Kidney glomerular epithelial cell (primary cell): ENCODE measurements at places on chromosomes 11 and 22.
A peak's percentile ranks its signal among the peaks of the same experiment; 100 is the strongest.

DNA sequence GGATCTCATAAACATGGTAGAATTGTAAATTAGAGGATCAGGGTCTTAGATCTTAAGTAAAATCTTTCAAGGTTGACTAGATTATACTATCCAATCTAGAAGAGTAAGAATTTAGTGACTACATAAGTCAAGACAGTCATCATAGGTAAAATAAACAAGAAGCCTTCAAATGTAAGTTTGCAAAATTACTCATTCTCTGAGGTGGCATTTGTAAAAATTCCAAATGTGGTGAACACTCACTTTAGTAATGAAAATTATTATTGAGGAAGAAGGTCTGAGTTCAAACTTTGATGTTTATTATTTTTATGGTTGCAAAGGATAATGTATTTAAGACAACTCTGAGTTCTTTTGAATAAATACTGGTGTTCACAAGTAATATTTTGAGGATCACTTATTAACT is 4.6 kb downstream of the HYLS1 start:
- DNase-seq = peak; percentile 71

- DNase-seq = no peak
These were observed 11.0 kb downstream of the CARS1 start for GRCh38 chr11:3046190-3046589.

- no peak for DNase-seq
These were observed 385.4 kb downstream of the TMEM135 start for GRCh38 chr11:87423161-87423560.

DNA sequence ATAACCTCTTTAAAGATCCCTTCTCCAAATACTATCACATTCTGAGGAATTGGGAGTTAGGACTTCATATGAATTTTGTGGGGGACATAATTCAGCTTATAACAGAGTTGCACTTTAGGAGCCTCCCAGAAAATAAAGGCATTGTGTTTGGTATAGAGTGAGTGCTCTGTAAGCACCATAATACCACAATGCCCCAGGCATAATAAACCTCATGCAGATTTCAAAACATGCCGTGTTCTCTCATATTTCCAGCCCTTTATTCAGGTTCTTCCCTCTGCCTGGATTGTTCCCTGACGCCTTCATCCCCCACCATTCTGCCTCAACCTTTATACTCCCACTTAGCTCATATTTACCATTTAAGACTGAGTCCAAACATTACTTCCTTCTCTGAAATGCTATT is 398.8 kb upstream of the FAT3 start:
- DNase-seq = no peak

GRCh38 chr11:116903090-116903489 is 65.7 kb upstream of the APOA1 start:
- no peak for DNase-seq

DNA sequence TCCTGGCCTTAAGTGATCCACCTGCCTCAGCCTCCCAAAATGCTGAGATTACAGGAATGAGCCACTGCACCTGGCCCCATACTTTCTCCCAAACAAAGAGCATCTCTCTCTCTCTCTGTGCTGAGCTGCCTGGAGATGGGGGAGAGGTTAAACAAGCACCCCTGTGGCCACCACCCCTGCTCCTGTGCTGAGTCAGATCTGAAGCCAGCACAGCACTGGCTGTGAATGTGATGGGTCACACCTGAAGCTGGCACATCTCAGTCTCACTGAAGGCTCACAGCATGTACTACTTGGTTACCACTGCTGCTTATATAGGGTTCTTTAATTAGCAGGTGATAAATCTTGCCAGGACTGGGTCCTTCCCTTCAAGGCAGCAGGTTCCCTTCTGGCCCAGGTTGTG is 10.8 kb upstream of the WEE1 start:
- DNase-seq = no peak

DNA sequence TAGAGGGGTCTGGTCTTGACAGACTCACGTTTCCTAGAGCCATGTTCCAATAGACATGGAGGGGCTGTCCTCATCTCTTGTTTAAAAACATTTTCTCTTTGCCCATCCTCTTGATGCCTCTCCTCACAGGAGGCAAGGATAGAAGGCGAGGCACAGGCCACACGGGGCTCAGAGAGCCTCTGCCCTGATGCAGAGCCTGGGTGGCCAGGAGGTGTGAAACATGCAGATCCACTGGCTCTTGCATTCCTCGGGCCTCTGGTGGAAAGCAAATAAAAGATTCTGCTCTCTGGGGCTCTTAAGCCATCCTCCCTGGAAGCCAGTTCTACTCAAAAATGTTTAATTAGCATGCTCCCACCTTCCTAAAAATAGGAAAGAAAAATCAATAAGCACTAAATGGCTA is 43.6 kb upstream of the NTM start:
- DNase-seq = no peak
